Tibial nerve (tissue), 4 donors: ENCODE measurements at places on chromosomes 6 and 20.

- peak overlapping the region; percentile 71 for H3K4me3 ChIP-seq
- no peak for DNase-seq
- H3K27ac ChIP-seq = peak overlapping the region; percentile 91
- peaks cover 20% of the 10 kb centered on the region for H3K36me3 ChIP-seq
Measured at GRCh38 chr6:32176476-32177182, 745 bp upstream of the AGPAT1 start.

DNA sequence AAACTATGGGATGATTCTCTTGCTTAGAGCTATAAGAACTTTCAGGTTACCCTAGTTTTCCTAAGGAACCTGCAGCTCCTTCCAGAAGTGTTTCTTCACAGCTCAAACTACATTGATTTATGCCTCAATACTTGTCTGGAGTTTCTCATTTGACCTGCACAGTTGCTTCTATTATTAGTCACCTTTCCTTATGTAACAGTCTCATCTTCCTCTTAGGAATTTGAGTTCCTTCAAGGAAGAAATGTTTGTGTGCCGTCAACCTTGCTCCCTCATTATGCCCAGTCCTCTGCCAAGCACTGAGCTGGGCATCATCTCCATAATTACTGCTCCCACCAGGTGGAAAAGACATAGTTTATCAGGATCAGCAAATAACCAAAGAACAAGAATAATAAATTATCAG is 466.4 kb downstream of the PKHD1 start:
- DNase-seq = no peak
- no peaks in the 10 kb centered on the region for H3K36me3 ChIP-seq
- no peak overlapping the region for H3K4me3 ChIP-seq
- no peaks in the 10 kb centered on the region for H3K27me3 ChIP-seq
- no peak overlapping the region for H3K27ac ChIP-seq

- no peak for DNase-seq
- no peak overlapping the region for H3K27ac ChIP-seq
- H3K4me1 ChIP-seq = no peaks in the 10 kb centered on the region
- H3K36me3 ChIP-seq = no peaks in the 10 kb centered on the region
Measured at GRCh38 chr6:12769556-12770256, 53.1 kb downstream of the PHACTR1 start.

- no peak overlapping the region for H3K27ac ChIP-seq
- no peaks in the 10 kb centered on the region for H3K4me1 ChIP-seq
- no peaks in the 10 kb centered on the region for H3K36me3 ChIP-seq
- no peak overlapping the region for H3K4me3 ChIP-seq
- H3K27me3 ChIP-seq = no peaks in the 10 kb centered on the region
- DNase-seq = no peak
Measured at GRCh38 chr6:19895866-19896692, 58.9 kb downstream of the ID4 start.

- no peak overlapping the region for H3K4me3 ChIP-seq
- H3K36me3 ChIP-seq = no peaks in the 10 kb centered on the region
- no peaks in the 10 kb centered on the region for H3K27me3 ChIP-seq
- no peak overlapping the region for H3K27ac ChIP-seq
Measured at GRCh38 chr6:15332446-15332845, 86.6 kb downstream of the JARID2 start.

GRCh38 chr6:52424513-52424912 is 4.4 kb downstream of the EFHC1 start:
- no peak for DNase-seq
- H3K4me1 ChIP-seq = no peaks in the 10 kb centered on the region
- H3K27me3 ChIP-seq = no peaks in the 10 kb centered on the region
- H3K27ac ChIP-seq = peak overlapping the region; percentile 91
- H3K36me3 ChIP-seq = peaks cover 4% of the 10 kb centered on the region
- H3K4me3 ChIP-seq = no peak overlapping the region

- no peaks in the 10 kb centered on the region for H3K4me1 ChIP-seq
- no peaks in the 10 kb centered on the region for H3K27me3 ChIP-seq
Measured at GRCh38 chr6:107532706-107533105, 42.8 kb downstream of the SOBP start.

DNA sequence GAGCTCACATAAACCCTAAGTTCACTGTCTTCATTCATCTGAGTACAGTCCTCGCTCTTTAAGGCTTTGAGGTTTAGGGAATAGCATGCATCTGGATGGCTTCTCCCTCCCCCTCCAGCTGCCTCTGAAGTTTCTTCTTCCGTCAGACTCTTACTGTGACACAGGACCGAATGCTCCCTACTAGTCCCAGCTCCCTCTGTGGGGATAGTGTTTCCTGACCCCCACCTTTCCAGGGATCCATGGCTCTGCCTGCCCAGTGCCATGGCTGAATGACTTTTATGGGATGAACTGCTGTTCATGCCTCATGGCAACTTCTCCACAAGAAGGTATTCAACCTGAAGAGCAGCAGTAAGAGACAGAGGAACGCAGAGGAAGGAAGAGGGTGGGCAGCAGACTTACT is 79.8 kb upstream of the EMILIN3 start:
- peaks cover 97% of the 10 kb centered on the region for H3K36me3 ChIP-seq
- DNase-seq = no peak
- H3K27me3 ChIP-seq = no peaks in the 10 kb centered on the region
- H3K4me3 ChIP-seq = no peak overlapping the region
- no peaks in the 10 kb centered on the region for H3K4me1 ChIP-seq

- no peak for DNase-seq
- H3K36me3 ChIP-seq = no peaks in the 10 kb centered on the region
- no peak overlapping the region for H3K4me3 ChIP-seq
- H3K27ac ChIP-seq = no peak overlapping the region
Measured at GRCh38 chr6:3852391-3852790, 3.2 kb downstream of the FAM50B start.

DNA sequence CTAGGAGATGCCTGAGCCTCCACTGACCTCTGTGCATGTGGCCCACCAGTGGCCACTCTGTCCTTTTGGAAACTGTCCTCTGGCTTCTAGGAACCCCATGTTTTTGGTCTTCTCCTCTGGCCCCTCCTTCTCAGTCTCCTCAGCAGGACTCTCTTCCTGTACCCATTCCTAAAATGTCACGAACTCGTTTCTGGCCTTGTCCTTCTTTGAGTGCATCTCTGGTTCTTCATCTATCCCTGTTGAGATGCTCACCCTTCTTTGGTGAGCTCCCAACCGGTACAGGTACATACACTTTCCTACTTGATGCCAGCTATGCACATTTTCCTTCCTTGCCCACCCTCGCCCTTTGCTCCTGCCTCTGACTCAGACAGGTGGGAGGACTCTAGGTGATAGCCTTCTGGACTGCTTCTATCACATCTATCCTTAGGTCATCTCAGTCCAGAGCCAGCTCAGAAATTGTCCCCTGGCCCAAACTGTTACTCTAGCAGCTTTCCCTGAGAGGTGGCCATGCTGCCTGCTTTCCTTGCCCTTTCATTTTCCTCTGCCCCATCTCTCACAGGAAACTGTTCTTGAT is 14.8 kb upstream of the NNAT start:
- no peak overlapping the region for H3K4me3 ChIP-seq
- H3K4me1 ChIP-seq = no peaks in the 10 kb centered on the region
- no peak for DNase-seq
- no peaks in the 10 kb centered on the region for H3K36me3 ChIP-seq

DNA sequence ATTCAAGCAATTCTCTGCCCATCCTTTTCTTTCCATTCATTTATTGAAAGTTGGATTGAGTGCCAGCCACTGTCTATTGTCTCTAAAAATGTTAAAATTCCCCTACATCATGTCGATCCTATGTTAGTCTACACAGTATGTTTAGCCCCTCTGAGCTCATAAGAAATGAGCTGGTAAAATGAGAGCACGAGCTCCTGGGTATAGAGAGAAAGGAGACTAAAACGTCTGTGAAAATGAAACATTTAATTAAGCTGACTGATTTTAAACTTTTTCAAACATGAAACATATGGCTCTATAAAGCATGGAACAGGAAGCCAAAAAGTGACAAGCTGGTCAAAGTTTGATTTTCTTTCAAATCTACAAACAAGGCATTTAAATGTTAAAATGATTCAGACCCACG is 104.0 kb upstream of the ASF1A start:
- DNase-seq = no peak
- no peak overlapping the region for H3K4me3 ChIP-seq
- peaks cover 6% of the 10 kb centered on the region for H3K4me1 ChIP-seq
- H3K27me3 ChIP-seq = no peaks in the 10 kb centered on the region
- no peaks in the 10 kb centered on the region for H3K36me3 ChIP-seq

GRCh38 chr6:36202101-36202500 is 5.6 kb downstream of the BRPF3 start:
- no peak overlapping the region for H3K27ac ChIP-seq
- no peak for DNase-seq
- H3K4me3 ChIP-seq = no peak overlapping the region
- no peaks in the 10 kb centered on the region for H3K27me3 ChIP-seq
- H3K4me1 ChIP-seq = peaks cover 5% of the 10 kb centered on the region

DNA sequence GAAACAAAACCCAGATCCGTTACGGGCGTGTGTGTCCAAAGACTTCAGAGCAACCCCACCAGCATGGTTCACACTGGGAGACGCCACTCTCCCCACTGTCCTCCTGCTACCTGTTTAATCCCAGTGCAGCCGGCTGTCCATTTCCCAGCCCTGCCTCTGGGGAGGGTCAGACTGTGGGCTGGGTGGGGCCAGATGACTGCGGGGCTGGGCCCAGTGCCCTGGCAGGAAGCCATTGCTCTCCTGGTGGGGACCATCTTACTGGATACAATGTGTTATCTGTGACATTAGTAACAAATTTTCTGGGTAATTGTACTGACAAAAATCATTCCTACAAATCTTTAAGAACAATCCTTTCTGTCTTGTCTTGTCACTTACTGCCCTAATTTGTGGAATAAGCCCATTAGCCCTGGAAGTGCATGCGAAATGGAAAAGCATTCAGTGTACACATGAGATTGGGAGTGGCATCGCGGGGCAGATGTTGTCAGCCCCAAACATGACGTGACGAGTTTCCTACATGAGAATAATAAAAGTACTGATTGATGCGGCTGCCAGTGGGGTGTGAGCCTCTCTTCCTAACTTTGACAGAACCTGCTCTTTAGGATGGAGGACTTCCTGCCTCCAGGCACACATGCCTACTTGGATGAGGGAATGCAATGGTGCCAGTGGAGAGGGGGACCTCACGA is 37.9 kb upstream of the PCMTD2 start:
- no peak overlapping the region for H3K27ac ChIP-seq
- H3K27me3 ChIP-seq = no peaks in the 10 kb centered on the region
- no peaks in the 10 kb centered on the region for H3K36me3 ChIP-seq
- H3K4me3 ChIP-seq = no peak overlapping the region

DNA sequence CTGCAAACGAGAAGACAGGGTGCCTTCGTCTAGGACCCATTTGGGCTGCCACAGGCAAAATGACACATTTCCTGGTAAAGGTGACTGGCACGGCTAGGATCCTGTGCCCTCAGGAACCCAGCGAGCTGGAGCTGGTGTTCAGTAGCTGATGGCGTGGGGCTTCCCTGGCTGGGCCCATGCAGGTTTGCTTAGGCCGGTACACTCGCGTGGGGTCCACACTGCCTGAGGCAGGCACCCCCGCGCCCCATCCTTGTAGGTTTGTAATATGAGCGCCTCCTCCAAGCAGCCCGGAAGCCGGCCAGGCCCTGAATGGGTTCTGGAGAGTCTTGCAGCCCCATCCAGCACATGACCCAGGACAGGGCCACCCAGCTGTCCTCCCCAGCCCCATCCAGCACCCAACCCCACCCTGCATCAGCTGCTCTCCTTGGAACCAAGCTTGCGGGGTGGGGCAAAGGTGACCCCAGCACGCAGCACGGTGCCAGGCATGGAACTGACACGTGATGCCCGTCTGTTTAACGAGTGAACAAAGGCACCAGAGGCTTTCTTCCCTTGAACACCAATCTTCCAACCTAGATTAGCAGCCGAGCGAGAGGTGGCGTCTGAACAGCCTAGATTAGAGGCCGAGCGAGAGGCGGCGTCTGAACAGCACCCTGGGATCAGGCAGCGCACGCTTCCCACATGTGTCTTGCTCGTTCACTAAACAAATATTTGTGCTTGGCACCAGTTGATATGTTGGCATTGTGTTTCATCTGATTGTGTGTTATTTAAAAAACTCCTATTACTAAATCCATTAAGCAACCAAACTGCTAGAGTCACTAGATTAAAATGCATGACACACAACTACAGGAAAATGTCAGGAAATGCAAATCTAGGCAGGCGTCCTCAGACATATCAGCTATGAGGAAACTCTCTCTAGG is 112.1 kb downstream of the DLL1 start:
- DNase-seq = no peak
- no peaks in the 10 kb centered on the region for H3K4me1 ChIP-seq
- H3K36me3 ChIP-seq = no peaks in the 10 kb centered on the region
- no peak overlapping the region for H3K27ac ChIP-seq
- H3K4me3 ChIP-seq = no peak overlapping the region
- no peaks in the 10 kb centered on the region for H3K27me3 ChIP-seq

DNA sequence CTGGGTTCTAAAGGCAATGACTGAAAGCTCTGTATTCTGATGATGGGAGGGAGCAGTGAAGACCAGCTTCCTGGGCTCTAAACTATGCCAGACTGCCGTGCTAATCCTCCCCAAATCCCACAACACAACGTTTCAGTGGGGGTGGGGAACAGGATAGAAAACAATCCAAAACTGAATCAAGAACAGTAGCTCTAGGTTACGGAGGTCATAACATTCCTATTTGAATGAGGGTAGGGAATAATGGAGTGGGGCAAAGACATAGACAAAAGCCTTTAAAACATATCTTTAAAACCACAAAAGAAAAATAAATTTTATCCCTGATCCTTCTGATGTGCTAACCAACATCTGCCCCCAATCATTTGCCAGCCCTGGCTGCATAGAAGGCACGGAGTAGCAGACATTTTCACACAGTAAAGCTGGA is 7.8 kb downstream of the USP49 start:
- no peaks in the 10 kb centered on the region for H3K27me3 ChIP-seq
- no peak overlapping the region for H3K27ac ChIP-seq
- no peak for DNase-seq
